ENCODE measurements at places on chromosomes 4 and X. TPM values are rescaled to one million over a fixed set of nuclear protein-coding genes. Genes with fewer than 3 reads are reported as not detected.

DNA sequence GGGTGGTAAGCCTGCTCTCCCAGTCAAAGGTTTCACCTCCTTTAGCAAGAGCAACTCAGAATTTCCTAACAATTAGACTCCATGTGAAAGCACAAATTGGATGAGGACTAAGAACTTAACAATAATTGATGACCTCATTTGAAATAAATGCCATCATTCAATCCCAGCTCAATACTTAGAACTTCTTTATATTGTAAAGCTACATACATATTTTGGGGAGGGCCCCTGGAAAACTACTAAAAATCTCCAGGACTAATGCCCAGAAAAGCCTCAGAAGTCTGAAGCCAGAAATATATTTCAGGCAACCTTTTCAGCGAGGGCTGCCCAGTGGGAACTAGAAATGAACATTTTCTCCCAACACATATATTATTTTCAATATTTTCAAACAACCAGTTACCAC lies 38.1 kb downstream of the AMOT start:
- DNase-seq = no peak

DNA sequence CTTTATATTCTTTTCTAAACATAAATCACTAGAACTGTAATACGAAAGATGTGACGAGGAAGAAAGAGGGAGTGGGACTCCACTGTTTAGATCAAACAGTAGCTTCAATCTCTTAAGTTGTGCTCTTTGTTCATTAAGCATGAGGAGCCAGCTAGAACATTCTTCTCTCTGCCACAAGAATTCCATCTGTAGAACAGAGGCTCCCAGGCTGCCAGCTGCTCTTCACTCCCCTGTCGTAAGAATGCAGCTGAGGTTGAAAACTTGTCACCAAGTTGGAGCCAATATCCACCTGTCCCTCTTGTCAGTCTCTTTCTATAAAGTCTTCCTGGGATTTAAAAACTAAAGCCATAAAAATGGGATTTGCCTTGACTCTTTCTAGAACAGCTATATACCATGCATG lies 65.0 kb upstream of the SEC24B start:
- no peak for DNase-seq

DNA sequence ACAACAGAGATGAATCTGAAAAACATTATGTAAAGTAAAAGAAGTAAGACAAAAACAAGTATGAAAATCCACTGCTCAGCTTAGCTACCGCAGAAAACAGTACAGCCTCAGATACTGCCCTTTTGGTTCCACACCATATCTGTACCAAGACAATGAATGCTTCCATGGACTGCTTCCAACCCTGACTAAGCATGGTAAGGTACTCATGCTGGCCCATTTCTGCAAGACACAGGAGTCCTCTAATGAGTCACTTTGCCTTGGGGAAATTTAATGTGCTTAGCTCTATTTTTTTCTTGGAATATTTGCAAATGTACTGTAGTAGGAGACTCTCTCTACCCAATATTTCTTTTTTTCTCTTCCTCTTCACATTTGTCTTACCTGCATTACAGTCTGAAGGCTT lies 931.7 kb upstream of the HS3ST1 start:
- DNase-seq = no peak

- no peak for DNase-seq
These were observed 22.1 kb downstream of the BEX3 start for GRCh38 chrX:103398421-103398864.

GRCh38 chr4:184924516-184924915 lies 93.8 kb upstream of the HELT start:
- DNase-seq = no peak

GRCh38 chr4:44002368-44002767 lies 446.2 kb downstream of the KCTD8 start:
- DNase-seq = no peak

NSG1 gene
- total RNA-seq = 0.13 TPM

GRCh38 chrX:19342331-19342906 lies 1.3 kb upstream of the PDHA1 start:
- no peak for DNase-seq

DNA sequence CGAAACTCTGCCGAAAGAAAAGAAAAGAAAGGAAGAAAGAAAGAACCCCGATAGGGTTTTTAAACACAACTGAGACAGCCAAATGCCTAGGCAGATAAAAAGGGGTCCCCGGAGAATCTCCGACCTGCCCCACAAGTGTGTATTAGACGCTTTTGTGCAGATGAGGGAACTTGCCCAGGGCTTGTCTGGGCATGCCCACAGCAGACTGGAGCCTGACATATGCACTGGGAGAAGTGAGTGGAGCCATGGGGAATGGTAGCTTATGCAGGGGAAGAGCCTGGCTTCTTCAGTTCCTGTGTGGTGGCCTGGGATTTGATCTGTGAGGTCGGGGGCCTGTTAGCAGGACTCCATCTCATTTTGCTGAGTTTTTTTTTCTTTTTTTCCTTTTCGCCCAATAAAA lies 199.0 kb downstream of the GPC3 start:
- DNase-seq = no peak

GRCh38 chr4:111601671-111602070 lies 543.6 kb upstream of the FAM241A start:
- DNase-seq = no peak

DNA sequence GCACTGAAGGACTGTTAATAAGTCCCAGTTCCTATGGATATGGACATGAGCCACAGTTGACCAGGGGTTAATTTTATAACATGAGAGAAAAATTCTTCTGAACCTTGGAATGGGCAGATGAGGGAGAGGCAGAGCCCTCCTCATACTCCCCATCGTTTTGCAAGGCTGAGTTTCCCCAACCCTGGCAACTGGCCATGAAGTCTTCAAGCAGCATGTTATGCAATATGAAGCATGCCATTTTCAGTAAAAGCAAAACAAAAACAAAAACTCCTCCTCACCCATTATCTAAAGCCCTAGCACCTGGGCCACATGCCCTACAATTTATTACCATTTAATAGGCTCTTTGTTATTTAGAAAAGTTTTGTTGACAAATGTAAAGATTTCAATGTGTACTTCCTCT lies 64.5 kb downstream of the GPC4 start:
- DNase-seq = no peak

DNA sequence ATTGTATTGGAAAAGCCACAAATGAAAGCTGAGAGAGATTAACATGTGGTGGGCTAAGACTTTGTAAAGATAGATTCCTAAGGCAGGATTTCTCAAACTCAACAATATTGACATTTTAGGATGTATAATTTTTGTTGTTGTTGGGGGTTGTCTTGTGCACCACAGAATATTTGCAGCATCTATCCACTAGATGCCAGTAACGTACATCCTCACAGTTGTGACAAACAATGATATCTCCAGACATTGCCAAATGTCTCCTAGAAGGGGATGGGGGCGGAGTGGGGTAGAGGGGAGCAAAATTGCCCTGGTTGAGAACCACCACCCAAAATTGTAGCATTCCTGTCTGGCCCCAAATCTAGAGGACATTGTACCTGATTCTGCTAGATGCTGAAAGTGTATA lies 14.7 kb upstream of the CBR4 start:
- no peak for DNase-seq

DNA sequence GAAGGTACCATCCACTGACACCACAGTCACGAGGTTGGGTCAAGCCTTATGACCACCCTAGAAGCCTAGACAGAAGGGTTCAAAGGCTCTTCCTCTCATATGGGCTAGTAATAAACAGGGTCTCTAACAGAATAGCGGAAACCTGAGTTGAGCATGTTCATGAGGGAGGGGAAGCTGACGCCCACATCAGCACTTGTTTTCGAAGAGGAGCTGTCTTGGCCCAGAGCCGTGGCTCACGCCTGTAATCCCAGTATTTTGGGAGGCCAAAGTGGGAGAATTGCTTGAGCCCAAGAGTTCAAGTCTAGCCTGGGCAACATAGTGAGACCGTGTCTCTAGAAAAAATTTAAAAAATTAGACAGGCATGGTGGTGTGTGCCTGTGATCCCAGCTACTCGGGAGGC lies 21.5 kb upstream of the TMSB4X start:
- no peak for DNase-seq

DNA sequence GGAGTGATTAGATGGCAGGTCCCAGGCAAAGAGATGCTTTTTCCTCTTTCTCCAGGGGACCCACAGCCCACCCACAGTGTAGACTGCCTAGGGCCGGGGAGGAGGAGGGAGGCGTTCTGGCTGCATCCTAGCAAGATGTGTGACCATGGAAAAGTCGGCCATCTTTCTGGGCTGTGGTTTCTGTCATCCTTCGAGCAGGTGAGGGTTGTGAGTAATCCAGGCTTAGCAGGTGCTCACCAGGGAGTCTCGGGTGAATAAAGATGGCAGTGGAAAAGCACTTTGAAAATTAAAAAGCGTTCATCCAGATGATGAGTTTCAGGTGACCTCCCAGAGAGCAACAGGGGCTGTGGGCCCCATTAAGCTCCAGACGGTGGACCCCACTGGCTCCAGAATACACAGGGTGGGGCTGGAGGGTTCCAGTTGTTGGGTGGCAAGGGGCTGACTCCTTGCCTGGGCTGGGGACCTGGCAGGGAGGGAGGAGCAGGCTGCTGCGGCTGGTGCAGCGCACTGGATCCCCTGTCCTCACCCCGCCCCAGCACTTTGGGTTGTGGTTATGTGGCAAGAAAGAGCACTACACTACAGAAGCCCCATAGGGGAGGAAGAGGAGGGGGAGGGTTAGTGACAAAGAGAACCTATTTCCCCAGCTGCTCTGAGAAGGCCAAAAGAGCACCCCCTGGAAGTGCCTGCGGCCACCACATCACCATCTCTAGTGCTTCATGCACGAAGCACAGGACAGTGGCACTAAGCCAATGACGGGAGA lies 23.7 kb downstream of the ELF4 start:
- no peak for DNase-seq

TMEM35A gene
- total RNA-seq = not detected

ITGB1BP2 gene
- 1.0 TPM for total RNA-seq

LRIT3 gene
- total RNA-seq = 0.08 TPM

TCEAL6 gene
- not detected for total RNA-seq

GRCh38 chrX:15749642-15750610 lies 11.9 kb downstream of the CA5B start:
- DNase-seq = no peak

GRCh38 chr4:118927974-118928373 lies 39.3 kb downstream of the SYNPO2 start:
- DNase-seq = no peak

GRCh38 chr4:165096776-165097175 lies 15.9 kb downstream of the TMEM192 start:
- no peak for DNase-seq

DNA sequence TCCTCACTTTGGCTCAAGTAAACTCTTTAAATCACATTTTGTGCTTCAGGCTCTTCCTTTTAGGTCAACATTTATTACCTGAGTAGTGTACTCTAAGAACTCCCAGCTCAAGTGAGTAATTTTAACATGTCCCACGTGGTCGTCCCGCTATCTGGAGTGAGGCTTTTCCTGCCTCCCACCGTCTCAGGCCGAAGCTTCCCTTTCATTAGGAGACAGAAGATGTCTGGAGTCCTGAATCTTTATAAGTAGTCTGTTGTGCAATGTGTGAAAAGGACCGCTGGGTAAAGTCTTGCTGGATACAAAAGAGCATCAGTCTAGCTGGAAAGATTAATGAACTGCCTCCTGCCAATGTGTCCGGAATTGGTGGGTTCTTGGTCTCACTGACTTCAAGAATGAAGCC lies 117.7 kb upstream of the NEIL3 start:
- DNase-seq = no peak

GRCh38 chr4:109878355-109878754 lies 30.4 kb downstream of the LRIT3 start:
- DNase-seq = no peak

DNA sequence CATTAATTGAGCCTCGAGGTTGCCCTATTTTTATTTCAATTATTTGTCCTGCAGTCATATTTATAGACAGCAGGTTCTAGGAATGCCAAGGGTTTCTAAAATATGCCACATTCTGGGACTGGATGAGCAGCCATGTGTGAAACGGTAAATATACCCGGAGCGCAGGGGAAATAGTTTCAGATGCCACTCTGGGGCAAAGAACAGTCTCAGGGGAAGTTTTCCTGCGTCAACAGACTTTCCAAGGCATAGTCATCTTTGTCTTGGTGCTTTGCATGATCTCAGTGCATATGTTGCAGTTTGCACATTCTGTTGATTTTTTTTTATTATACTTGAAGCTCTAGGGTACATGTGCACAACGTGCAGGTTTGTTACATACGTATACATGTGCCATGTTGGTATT lies 71.0 kb downstream of the GPAT3 start:
- no peak for DNase-seq

RAB33B gene
- total RNA-seq = 12.4 TPM

RASL11B gene
- 0.60 TPM for total RNA-seq

HS3ST1 gene
- 0.08 TPM for total RNA-seq

CABS1 gene
- total RNA-seq = not detected

DNA sequence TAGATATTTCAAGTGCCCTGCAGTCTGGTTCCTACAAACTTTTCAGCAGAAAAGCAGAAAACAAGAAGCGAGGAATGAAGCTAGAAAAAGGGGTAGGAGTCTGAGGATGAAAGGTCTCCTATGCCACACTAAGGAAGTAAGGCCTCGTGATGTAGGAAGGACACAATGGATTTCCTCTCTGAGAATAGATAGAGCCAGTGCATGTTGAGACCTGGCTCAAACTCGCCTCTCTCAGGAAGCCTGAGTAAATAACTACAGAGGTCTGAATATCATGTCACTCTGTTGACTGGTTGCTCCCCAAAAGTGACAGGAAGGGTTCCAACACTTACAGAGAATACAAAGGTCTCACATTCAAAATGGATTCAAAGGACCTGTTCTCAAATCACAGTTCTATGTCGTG lies 93.3 kb downstream of the GRIA3 start:
- no peak for DNase-seq

FAM149A gene
- 33.4 TPM for total RNA-seq

TLR3 gene
- total RNA-seq = 7.7 TPM

- DNase-seq = no peak
These were observed 133.1 kb downstream of the HMX1 start for GRCh38 chr4:8738471-8738931.

CCDC110 gene
- 0.30 TPM for total RNA-seq

- DNase-seq = no peak
These were observed 1.2 kb upstream of the PDS5A start for GRCh38 chr4:39978904-39979303.

- no peak for DNase-seq
These were observed 63.6 kb downstream of the CLNK start for GRCh38 chr4:10620935-10621488.

DNA sequence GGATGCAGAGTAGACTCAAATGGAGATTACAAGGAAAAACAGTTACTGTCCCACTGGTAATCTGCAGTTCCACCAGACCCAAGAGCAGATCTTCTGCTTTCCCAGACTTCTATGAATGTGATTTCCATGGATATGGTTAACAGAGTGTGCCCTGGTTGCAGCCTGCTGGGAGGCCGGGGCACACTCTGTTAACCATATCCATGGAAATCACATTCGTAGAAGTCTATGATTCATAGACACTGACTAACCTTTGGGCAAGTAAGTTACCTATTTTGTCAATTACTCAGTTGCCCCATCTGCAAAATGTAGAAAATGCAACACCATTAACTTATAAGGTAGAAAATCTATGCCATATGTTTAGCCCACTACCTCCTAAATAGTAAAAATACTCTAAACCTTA lies 443.1 kb upstream of the PITX2 start:
- DNase-seq = no peak

TLR6 gene
- 1.5 TPM for total RNA-seq
